ENCODE measurements at places on chromosomes 7 and 10.

- DNase-seq = no peak
Observed at GRCh38 chr7:85156661-85157208, 30.1 kb downstream of the SEMA3D start.

GRCh38 chr10:96856317-96856716 is 24.2 kb downstream of the LCOR start:
- no peak for DNase-seq

GRCh38 chr7:98281757-98282606 is 496 bp downstream of the BRI3 start:
- DNase-seq = no peak

DNA sequence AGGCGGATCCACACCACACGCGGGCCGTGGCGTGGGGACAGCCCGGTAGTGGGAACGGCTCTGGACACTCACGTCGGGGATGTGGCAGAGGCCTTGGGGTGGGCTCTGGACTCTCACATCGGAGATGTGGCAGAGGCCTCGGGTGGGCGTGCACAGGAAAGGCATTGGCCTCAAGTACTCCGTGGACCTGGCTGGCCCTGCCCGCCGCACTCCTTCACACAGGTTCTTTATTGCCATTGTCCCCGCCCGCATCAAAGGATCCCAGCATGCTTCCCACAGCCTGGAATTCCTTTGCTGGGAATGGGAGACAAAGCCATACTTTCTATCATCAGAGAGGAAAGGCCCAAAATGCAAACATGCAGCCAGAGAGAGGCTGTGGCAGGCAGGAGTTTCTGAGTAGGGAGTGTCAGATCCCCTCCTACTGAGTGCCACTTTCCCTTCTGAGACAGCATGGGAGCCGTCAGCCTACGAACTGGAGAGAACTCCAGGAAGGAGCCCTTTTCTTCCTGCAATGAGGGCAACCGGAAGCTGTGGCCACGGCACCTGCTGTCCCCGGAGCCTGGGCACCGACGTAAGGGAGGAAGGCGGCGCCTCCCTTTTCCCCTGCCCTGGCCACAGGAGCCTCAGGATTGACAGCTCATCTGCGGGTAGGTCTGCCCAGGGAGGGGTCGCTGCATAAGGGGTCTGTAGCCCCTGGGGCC is 51.5 kb downstream of the RBM17 start:
- peak; percentile 49 for DNase-seq

DNA sequence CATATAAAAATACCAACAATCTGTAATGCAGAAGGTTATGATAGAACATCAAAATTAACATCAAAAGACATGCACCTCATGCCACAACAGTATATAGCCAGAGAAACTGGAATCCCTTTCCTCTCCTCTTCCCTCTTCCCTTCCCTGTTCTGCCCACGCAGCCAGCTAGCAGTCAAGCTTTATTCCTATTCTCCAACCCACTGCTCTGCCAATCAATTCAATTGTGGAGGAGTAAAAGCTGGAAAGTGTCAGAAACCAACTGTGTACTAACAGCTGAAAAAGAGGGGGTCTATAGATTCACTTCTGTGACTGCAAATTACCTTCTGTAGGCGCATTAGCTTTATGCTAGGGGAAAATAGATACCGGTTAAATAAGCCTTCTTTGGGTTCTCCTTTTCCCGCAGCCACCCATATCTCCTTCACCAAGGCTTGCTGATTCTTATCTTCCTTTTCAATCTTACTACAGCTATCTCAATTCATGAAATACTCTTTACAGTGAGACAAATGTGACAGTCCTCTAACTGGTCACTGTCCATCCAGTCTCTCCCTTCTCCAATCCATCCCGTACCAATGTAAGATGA is 16.3 kb downstream of the ABI1 start:
- DNase-seq = no peak

GRCh38 chr7:45082031-45082830 is 6.5 kb downstream of the NACAD start:
- DNase-seq = peak; percentile 14

DNA sequence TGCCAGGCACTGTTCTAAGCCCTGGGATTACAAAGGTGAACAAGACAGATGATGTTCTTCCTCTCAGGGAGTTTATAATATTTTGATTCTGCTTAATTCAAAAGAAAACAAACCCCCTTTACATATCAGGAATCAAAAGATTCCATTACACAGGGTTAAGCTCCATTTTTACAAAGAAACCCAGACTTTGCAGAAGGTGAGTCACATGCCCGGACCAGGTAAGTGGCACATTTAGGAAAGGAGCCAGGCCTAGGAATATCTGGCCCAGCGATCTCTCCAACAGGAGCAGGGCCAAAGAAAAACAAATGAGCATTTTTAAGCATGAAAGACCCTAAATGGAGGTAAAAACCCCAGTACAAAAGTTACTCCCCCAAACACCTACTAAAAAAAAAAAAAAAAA is 1.1 kb downstream of the STN1 start:
- peak; percentile 28 for DNase-seq

DNA sequence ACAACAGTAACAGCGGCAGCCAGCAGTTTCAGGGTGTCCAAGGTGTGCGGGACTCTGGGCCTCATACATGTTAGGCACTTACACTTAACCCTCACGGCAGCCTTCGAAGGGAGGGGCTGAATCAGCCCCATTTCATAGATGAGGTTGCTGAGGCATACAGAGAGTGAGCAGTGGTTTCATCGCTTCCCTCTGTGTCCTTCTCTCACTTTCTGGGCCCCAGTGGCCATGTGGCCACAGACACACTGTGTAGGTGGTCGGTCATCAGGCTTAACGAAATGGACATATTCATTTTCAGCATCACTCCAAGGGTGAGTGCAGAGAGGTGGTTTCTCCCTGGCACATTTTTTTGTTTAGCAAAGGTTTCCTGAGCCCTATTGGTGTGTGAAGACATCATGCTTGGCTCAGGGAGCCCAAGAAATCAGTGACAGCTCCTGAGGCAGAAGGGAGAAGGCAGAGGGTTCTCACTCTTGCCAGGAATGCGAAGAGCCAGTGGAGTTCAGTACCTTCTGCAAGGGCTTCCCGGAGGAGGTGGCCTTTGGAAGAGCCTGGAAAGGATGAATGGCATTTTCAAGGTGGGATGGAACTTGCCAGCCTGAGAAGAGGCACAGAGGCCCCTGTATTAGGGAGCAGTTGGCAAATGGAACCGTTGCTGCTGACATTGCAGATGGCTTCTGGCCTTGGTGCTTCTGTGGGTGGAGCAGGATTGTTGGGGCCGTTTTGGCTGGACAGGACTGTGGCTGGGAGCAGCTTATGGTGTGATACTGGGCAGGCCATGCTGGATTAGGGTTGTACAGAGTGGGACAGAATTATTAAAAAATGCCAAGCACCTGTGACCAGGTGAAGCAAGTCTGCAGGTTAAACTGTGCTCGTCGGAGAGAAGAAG is 61.7 kb upstream of the PPIF start:
- DNase-seq = no peak

GRCh38 chr7:94632338-94633013 is 23.5 kb downstream of the SGCE start:
- DNase-seq = no peak

DNA sequence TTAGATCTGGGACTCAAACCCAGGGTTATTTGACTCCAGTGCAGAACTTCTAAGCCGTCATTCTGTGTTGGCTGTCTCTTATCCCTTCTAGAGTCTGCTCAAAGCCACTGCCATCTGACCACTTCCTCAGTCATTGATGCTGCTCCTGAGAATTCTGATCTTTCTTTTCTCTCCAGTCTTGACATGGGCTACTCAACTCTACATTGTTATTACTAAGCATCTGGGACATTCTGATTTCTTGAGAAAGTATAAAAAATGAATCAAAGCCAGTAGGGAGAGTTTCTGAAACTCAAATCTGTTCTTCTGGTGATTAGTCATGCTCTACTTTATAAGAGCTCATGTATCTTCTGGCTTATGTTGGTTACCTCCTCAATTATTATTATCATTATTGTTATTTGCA is 48.7 kb downstream of the ANK3 start:
- no peak for DNase-seq

GRCh38 chr7:134553976-134554375 is 5.1 kb downstream of the AKR1B15 start:
- DNase-seq = no peak

- DNase-seq = no peak
Observed at GRCh38 chr10:36608251-36608650, 517.1 kb upstream of the ANKRD30A start.

DNA sequence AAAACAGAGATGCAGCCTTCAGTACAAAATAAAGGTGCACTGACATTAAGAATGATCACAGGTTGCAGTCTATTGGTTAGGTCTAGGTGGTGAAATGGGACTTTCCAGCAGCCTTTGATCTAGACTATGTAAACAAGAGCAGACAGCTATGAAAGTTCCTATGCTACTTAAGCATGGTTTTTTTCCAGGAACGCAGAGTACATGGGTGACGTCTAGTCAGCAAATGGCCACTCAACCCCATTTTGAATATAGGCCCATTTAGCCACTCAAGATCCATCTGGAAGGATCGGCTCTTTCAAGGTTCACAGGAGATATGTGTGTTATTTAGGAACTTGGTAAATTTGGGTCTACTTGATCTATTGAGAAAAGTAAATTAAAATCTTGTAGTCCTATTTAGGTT is 1424.6 kb upstream of the LRRTM3 start:
- no peak for DNase-seq

DNA sequence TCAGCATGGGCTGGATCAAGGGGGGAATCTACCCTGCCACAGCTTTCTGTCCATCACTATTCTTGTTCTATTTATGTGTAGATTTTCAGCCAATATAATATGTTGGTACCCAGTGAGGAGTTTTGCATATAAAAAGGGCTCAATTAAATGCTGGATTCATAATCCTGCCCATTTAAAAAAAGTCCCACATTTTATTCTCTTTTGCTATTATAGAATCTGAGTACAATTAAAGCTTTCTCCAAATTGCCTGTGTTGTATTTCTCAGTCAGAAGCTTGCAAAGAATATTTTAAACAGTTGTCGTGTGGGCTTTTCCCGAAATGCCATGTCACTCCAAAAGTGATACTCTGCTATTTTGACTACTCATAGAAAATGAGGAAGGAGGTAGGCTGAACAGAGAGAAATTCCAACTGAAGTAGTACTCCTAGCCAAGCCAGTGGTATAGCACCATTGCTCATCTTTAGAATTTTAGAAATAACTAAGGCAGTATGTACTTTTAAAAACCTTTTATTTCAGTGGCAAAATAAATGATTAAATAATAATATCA is 108.3 kb upstream of the HDAC9 start:
- no peak for DNase-seq

DNA sequence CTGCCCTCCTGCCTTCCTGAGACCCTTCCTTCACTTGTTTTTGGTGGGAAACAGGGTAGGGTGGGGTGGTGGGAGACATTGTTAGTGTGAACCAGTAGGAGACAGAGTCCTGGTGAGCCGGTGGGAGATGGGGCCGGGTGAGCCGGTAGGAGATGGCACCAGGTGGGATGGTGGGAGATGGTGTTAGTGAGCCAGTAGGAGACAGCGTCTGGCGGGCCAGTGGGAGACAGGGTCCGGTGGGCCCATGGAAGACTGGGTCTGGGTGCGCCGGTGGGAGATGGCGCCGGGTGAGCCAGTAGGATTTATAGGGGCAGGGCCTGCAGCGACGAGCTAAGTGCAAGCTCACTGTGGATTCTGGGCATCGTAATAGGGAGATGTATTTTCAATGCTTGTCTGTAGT is 116.8 kb downstream of the TRRAP start:
- DNase-seq = no peak

DNA sequence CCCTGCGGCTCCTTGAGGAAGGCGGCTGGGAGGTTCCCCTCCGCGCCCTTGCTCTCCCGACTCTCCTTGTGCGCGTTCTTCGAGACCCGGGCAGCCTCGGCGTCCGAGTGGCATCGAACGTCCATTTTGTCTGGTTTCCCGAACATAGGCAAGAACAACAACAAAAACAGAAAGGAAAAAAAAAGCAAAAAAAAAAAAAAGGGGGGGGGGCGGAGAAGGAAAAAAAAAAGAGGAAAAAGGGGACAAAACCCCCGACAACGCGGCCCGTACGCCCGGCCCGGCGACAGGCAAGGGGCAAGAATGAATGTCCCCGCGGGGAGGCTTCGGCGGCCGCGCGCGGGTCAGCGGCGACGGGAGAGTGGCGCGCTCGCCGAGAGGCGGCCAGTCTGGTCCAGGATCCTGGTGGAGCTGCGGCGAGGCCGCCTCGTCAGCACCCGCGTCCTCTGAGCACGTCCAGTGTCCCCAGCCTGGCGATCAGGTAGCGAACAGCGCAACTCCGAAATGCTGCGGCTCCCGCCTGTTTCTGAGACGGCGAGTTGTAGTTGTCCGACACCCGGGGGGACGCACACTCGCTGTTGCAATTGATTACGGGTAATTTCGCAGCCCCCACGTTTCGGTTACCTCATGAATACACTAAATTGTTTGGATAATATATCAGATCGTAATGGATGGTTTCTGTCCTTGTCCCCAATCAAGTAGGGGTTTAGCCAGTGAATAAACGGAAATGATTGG is at the start of gene VAX1:
VAX1 (minus strand) TSS at position 360 of the 732 bp plus-strand sequence; CDS start at position 146, 214 bp downstream.
- no peak for DNase-seq

GRCh38 chr7:4789194-4790077 is 14.0 kb downstream of the AP5Z1 start:
- no peak for DNase-seq

- no peak for DNase-seq
Observed at GRCh38 chr7:135756191-135756590, 7.6 kb upstream of the FAM180A start.

DNA sequence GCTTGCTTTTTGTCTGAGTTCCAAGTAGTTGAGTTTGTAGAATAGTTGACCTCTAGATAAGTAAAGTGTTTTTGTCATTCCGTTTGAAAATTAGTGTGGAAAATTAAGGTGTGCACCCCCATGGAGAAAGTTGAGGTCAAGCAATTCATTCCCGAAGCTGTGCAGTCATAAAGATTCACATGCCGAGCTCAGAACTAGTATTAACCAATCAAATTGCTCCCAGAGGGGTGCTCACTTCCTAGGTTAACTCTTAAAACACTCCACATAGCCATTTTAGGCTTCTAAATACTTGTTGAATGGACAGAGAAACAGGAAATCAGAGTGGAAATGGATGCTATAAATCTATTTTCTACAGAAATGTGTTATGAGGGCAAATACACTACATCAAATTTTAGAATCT is 638.9 kb downstream of the SUGCT start:
- no peak for DNase-seq

DNA sequence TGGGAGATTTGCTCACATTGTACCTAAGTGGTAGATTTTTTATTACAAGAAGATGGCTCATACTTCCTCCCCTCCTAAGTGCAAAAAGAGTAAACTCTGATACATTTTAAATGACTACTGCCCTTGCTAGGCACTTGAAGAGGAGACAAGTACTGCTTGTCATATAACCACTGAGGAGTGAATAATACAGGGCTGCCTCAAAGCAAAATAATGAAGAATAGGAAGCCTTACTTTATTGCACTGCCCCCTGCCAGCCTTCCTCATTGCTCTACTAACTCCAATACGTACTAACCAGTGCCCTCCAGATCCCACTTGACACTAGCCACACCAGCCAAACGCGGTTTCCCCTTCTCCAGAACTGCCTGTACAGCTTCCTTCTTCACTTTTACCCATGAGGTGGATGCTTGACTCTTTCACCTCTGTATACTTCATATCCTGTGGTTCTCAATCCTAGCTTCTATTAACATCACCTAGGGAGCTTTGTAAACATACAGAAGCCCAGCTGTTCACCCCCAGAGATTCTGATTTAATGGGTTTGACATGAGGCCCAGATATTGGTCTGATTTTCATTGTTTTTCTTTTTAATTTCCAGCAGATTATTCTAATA is 11.7 kb upstream of the MTERF1 start:
- DNase-seq = no peak

GRCh38 chr10:119466655-119467054 is 75.9 kb downstream of the RGS10 start:
- DNase-seq = peak; percentile 28

- no peak for DNase-seq
Observed at GRCh38 chr7:113996405-113996804, 77.6 kb upstream of the PPP1R3A start.

GRCh38 chr10:49678827-49679479 is 498 bp upstream of the C10orf53 start:
- no peak for DNase-seq
